ENCODE measurements at places on chromosomes 3 and 15.

DNA sequence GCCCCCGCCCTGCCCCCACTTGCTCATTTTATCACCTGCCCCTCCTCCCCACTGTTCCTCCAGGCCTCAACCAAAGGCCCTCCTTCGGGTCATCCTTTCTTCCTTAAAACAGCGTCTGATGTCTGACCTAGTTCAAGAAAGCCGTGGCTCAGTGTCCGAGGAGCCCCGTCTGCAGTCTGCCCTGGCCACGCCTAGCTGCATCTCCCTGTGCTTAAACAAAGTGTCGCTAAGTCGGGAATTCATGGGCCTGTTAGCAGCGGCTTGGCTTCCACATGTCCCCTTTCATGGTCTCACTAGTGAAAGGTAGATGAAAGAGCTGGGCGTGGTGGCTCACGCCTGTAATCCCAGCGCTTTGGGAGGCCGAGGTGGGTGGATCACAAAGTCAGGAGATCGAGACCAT lies 41.2 kb downstream of the TM2D3 start:
- no peak for DNase-seq

DNA sequence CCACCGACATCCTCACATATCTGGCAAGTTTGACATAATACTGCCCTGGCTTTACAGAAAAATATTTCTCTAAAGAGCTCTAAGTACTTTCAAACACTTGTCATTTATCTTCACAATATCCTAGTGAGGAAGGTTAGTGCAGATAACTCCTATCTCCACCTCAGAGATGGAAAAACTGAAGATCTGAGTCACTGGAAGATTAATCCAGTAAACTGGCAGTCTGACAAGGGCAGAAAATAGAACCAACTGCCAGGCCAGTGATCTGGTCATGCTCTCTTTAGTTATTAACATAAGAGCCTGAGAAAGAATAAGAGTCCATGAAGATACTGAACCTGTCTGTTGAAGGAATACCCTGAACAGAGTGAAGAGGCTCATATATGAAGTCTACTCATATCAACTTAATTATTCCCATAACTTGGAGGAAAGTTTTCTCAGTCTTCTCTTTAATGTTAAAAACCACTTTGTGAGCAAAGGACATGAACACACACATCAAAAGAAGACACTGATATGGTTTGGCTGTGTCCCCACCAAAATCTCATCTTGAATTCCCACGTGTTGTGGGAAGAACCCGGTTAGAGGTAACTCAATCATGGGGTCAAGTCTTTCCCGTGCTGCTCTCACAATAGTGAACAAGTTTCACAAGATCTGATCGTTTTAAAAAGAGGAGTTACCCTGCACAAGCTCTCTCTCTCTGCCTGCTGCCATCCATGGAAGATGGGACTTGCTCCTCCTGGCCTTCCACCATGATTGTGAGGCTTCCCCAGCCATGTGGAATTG lies 61.4 kb downstream of the GOLIM4 start:
- peak; percentile 59 for DNase-seq

DNA sequence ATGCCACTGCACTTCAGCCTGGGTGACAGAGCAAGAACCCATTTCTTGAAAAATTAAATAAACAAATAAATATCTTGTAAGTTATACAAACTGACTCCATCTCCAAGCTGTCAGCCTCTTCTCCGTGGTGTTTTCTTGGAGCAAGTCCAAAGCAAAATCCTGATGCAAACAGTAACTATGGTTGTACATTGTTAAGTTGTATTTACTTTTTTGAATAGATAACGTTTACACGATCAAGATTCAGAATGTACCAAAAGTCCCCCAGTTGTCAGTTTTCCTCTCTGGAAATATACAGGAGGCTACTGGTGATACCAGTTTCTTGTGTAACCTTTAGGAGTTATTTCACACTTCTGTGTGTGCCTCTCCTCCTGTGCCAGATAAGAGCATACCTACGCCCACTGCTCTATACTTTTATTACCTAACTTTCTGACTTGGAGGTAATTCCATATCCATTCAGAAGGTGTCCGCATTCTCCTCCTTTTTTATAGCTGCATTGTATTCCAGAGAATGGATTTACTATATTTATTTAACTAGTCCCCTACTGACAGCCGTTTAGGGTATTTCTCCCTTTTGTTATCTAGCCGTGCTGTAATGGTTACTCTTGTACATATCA lies 14.2 kb downstream of the CMTM7 start:
- no peak for DNase-seq

DNA sequence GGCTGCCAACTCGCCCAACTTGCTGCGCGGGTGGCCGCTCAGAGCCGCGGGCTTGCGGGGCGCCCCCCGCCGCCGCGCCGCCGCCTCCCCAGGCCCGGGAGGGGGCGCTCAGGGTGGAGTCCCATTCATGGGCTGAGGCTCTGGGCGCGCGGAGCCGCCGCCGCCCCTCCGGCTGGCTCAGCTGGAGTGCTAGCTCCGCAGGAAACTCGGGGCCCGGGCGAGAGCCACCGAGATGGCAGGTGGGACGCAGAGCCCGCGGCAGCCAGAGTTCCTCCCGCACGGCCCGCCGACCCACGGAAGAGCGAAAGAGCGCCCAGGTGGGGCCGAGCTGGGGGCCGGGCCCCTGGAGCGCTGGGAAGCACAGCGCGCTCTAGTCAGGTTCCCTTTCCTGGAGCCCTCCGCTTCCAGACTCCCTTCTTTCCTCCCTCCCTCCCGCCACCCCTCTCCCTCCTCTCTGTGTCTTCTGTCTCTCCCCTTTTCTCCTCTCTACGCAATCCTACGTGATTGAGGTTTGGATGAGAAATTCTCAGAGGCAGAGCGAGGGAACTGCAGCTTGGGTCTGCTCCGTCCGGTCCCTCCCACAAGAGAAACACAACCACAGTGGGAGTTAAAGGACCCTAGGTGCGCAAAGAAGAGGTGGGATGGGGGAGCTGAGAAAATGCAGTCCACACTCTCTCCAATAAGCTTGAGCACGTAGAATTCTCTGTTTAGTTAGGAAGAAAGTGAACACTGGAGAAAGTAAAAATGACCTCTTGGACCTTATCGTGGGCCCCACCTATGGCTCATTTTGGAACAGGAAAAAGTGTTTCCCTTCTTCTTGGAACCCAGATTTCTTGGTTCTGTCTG lies 317.3 kb downstream of the FGF12 start:
- DNase-seq, result peak; percentile 34

DNA sequence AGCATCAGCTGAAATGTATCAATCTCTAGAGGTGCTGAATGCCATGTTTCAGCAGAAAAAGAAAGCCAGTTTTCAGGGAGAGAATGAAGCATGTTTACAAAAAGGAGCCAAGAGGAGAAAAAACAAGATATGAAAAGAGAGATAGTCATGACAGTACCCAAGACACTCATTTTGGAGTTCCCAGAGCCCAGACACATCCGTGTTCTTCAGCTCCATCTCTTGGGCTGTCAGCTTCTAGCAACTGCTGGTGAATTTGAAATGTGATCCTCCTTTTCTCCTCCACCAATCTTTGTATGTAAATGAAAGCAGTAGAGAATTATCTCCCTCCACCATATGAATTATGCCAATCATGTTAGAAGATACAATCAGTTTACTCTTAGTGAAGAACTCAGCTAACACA lies 93.0 kb upstream of the SLC25A36 start:
- DNase-seq, result no peak

DNA sequence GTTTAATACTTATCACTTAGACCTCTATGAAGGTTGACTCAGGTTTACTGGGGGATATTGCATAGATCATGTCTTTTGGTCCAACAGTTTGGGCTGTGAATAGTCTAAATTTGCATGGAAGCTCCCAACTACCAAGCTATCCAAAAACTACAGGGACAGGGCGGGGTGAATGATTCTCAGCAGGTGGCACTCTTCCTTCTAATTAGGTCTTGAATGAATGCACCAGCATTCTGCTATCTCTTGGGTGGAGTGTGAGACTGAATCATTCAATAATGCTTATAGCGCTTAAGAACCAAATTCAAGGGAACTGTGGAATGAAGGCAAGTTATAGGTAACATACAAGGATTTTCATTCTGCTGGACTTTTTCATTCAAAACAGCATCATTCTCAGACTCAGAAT lies 346.3 kb downstream of the TIGIT start:
- no peak for DNase-seq

DNA sequence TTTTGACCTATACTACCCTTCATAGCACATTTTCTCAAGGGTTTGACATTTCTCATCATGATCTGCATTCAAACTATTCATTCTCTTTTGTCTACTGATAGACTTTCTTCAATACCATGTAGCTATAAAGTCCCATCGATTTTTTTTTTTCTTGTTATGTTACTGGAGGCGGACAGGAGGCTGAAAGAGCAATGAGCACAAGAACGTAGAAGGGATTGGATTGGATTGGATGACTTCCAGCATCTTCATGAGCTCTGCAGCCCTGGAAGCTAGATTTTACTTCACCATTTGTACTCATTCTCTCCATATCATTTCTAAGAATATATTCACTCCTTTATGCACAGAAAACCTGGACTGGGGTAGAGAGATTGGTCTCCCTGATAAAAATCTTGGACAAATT lies 43.2 kb downstream of the DUT start:
- no peak for DNase-seq

- no peak for DNase-seq
Observed at GRCh38 chr15:68328443-68328842, 50.9 kb downstream of the FEM1B start.

DNA sequence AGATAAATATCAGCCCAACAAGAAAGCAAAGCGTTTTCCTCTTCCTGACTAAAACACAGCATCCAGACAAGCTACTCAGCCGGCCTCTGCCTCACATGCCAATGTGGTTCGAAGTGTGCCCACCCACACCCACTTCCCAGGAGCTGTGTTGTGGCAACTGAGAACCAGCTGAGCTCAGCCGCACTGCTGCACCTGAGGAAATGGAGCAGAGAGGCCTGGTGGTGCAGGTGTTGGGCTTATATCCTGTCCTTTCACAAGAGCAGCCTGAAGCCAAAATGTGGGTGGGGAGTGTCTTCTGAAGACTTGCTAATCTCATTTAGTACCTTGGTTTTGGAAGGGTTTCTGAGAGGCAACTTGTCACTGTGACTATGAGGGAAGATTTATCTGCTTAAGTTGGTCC lies 23.0 kb upstream of the RETNLB start:
- no peak for DNase-seq

DNA sequence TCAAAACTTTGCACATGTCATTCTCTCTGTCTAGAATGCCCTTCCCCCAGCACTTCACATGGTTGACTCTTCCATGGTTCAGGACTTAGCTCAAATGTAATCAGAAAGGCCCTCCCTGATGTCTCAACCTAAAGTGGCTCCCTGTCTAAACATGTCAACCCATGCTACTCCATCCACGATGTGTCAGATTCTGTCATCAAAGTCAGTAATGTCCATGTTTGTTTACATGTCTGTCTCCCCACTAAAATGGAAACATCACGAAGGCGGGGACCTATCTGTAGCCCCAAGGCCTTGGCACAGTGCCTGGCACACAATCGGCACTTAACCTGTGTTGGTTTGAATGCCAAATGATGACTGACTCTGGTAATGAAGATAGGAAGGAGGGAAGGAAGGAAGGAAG lies 20.8 kb upstream of the SNTN start:
- no peak for DNase-seq

DNA sequence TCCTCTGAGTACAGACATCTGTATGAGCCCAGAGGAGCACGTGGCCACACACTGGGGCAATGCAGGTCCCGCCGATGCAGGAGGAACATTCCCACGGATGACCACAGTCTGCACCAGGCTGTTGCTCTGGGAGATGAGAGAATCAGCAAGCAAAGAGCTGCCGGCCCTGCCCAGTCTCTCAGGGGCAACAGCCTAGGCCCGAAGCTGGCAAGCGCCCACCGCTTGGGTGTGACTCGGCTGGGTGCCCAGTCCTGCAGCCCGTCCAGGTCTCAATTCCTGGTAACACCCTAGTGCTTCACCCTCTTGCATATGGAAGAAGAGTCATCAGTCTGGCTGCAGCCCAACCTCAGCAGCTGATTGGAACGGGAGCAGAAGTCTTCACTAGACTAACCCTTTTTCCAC lies 153.7 kb upstream of the HES1 start:
- DNase-seq, result no peak

- peak; percentile 69 for DNase-seq
Observed at GRCh38 chr15:59532770-59533379, 78.7 kb upstream of the GCNT3 start.

- DNase-seq, result no peak
Observed at GRCh38 chr3:117486719-117487716, 777.4 kb downstream of the TUSC7 start.

DNA sequence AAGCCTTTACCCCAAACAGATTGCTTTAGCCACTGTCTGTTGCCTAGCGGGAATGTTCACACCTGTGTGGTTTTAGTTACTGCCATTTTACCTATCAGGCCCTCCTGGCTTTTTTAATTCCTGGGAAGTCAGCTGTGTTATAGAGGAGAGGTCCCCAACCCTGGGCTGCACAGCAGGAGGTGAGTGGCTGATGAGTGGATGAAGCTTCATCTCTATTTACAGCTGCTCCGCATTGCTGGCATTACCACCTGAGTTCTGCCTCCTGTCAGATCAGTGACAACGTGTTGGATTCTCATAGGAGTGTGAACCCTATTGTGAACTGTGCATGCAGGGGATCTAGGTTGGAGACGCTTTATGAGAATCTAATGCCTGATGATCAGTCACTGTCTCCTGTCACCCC lies 127.0 kb downstream of the MBNL1 start:
- DNase-seq, result no peak

- DNase-seq, result no peak
Observed at GRCh38 chr15:91261345-91261744, 161.3 kb downstream of the SV2B start.

GRCh38 chr15:40342416-40343320 lies 1.9 kb upstream of the CCDC9B start:
- no peak for DNase-seq

DNA sequence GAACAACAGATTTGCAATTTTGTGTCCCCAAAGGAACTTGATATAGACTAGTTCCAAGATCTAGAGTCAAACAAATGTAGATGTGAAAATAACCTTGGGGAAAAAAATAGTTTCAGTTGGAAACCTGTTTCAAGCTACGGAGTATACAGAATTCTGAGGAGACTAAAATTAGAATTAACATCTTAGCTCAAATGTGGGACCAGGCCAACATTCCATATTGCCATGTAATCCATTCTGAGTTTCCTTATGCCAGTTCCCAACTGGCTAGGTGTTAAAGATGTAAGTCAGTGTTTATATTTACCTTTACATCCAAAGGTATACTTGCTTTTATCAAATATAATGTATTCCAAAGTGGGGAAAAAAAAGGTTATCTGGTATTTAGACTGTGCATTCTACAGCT lies 76.3 kb downstream of the UBE3A start:
- DNase-seq, result no peak

DNA sequence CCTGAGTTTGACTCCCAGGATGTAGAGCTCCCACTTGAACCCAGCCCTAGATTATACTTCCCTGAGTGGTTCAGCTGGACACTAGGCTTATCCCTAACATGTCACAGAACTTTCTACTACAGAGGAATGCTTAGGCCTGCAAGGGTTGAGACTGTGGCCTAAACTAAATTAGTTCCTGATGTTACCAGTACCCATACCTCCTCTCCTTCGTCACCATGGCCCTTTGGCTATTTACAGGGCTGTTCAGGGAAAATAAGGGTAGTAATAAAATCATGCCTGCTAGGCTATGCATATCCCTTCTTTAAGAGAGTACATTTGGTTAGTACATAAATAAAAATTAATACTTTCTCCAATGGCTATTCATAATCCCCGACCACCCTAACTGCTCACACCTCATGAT lies 356.4 kb upstream of the RASGRP1 start:
- DNase-seq, result no peak
